ENCODE measurements at places on chromosomes 2 and 18.

GRCh38 chr2:19361325-19361990 lies 3.0 kb upstream of the OSR1 start:
- no peak for DNase-seq

GRCh38 chr2:225276207-225276606 lies 123.3 kb upstream of the NYAP2 start:
- DNase-seq = no peak

DNA sequence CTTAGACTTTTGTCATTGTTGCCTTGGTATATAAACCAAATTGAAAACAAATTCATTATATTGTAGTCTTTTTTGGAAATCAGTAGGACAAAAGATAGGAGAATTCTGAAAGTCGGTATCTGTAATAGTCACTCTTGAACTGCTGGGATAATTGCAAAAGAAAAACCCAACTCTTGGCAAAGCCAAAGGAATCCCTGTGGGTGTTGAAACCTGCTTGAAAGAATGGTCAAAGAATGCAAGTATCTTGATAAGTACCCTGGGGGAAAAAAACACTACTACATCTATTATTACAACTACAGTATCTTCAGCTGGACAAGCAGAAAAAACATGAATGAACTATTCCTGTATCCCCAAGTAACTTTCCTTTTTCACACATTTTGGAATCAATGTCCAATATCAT lies 7.3 kb upstream of the FAM237A start:
- DNase-seq = no peak

DNA sequence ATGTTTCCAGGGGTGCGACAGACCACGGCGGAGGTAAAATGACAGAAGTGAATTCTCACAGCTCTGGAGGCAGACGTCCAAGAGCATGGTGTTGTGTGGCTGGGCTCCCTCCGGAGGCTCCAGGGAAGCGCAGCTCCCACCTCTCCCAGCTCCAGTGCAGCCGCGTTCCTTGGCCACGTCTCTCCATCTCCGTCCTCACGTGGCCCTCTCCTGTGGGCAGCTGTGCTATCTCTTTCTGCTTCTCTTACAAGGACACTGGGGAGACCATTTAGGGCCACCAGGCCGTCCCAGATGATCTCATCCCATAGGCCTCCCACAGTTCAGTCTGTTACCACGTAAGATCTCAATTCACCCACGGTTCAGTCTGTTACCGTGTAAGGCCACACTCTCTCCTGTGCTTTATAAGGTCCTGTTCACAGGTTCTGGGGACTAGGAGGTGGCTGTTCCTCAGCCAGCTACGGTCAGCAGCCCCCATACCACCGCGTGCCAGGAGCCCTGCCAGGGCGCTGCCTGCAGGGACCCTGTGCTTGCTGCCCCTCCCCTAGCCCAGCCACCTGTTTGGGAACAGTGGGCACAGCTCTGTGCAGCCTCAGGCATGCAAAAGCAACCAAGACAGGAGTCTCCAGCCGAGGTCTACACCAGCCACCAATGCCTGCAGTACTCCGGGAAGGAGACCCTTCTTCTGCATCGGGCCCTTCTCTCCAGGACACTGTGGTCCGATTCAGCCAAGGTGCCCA lies 2.9 kb upstream of the MAB21L4 start:
- no peak for DNase-seq

- no peak for DNase-seq
Observed at GRCh38 chr18:29191263-29191662, 1014.3 kb upstream of the CDH2 start.

DNA sequence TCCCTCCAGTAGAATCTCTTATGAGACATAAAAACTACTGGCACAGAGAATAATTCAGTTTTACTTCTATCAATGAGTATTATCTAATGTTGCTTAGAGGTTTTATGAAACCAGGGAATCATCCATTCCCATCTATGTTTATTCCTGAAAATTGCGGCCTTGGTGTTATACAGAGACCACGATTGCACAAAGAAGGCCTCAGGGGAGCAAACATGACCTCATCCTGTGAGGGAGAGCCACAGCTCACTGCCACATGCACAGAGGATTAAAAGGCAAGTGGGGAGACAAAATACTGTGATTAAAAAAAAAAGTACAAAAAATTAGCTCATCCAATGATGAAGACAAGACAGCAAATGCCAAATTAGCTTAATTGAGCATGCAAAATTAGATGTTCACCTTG lies 111.8 kb upstream of the SLC35G4 start:
- DNase-seq = no peak

DNA sequence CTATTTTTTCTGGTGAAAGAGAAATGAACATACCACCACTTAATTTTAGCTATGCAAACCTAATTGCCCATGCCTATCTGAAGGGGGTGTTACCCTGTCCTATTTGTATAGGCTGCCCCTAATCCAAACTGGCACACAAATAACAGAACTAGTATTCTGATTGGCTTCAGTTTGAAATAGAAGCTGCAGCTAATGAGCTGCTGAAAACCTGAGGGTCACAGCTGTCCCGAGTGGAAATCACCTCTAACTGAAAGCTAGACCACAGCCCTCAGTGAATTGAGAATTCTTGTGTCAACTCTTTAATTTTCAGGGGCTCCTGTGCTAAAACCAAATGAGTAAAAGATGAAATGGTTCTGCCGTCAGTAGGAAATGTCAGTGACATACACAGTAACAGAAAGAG lies 28.7 kb downstream of the CCDC141 start:
- DNase-seq = no peak

DNA sequence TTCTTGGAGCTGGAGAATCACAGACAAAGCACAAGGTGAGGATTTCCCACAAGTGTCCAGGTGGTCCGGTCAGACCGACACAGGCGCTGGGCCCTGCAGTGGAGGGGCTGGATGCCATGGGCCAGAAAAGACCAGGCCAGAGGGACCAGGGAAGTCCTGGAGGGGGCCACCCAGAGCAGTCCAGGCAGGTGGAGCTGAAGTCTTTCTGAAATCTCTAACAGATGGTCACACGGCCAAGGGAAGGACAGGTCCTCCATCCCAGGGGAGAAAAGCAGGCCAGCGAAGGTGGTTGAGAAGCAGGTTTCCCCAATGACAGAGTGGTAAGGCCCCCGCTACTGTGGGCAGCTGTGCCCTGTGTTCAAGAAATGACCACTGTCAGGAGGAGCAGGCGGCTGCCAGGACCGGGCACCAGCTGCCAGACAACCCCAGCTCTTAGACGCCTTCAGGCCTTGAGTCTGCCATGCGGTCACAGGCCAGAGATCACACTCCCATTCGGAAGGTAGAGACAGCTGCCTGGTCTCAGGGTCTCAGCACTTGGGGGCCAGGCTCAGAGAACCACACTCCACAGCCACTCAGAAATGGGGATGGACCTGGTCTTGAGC lies 25.9 kb downstream of the HS1BP3 start:
- no peak for DNase-seq

- DNase-seq = no peak
Observed at GRCh38 chr18:55326134-55326533, 261.9 kb downstream of the TCF4 start.

- no peak for DNase-seq
Observed at GRCh38 chr2:15494877-15495276, 66.3 kb downstream of the NBAS start.

GRCh38 chr2:129661935-129662334 lies 317.5 kb upstream of the RAB6C start:
- no peak for DNase-seq

DNA sequence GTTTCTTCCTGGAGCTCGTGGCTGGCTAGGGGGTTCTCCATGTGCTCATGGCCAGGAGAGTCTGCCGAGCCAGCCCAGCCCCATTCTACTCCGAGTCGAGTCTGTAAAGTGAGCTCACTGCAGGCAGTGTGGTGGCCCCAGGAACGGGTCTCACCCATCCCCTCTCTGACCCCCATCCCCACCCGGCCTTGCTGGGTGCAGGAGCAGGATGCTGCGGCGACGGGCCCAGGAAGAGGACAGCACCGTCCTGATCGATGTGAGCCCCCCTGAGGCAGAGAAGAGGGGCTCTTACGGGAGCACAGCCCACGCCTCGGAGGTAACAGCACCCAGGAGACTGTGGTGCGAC lies 1.4 kb downstream of the ANO7 start:
- no peak for DNase-seq

DNA sequence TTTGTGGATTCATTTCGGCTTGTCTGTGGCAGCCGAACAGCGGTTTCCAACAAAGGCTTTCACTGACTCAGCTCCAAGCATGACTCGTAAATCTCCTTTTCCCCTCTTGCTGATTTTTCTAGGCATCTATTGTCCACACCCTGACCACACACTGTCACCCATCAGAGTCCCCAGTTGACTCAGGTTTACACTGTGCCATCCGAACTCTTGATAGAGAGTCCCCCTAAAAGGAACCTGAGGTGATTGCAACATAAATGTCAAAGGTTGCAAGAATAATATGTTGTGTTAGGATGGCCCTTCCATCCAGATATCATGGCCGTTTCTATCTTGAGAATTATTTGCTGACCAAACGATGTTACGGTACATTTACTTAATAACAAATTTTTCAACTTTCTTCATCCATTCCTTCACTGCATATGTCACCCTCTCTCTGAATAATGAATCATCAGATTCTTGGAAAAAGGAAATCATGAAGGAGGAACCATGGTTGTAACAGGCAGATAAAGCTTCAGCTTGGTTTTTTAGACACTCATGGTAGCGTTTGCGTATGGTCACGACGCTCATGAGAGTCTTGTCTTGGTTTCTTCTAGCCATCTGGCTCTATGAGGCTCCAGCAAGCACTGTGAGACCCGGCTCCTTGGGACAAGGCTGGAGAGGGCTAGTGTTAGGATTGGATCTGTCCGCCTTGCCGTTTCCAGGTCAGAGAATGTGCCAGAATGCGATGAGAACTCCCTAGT lies 72.1 kb downstream of the NPAS2 start:
- no peak for DNase-seq

DNA sequence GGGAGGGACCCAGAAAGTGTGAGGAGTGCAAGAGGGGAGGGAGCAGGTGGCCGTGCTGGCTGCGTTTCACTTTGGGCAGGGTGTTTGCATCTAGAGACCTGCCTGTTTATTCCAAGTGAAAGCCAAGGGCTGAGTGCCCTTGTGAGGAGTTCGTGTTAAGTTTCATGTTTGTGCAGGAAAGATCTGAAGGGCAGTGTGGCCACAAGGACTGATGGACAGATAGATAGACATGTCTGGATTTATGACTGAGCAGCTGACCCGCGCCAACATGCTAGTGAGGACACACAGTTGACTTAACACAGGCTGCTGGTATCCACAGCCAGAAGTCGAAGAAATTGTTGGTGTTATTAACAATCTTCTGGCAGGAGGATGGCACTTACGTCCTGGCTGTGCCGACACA lies 387.6 kb upstream of the TNP1 start:
- no peak for DNase-seq

- no peak for DNase-seq
Observed at GRCh38 chr18:35443434-35443833, 54.3 kb downstream of the INO80C start.

DNA sequence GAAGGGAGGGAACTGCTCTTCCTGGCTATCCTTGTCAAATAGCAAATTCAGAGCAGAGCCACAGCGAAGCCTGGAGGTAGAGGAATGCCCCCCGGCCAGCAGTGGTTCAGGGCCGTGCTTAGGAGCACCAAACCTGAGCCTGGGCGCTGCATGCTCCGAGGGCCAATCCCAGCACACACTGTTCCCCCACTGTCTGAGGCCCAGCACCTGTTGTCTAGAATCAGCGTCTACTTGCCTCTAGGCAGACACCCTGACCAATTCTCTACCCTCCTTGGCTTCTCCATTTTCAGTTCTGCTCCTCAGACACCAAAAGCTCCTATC lies 177.6 kb upstream of the PKDCC start:
- no peak for DNase-seq

GRCh38 chr18:73835656-73836364 lies 311.8 kb downstream of the FBXO15 start:
- DNase-seq = no peak

DNA sequence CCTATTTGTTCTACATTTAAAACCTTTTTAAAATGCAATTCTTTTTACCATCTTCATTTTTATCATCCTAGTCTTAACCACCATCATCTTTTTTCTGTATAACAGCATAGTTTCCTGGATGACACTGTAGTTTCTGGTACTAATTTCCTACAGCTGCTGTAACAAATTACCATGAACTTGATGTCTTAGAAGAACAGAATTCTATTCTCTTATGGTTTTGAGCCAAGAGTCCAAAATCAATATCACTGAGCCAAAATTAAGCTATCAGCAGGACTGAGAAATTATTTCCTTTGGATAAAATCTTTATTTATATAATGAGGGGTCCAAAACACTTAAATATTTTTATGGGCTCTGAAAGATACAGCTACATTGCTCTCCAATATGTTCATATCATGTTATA lies 539.3 kb downstream of the METTL4 start:
- DNase-seq = no peak

DNA sequence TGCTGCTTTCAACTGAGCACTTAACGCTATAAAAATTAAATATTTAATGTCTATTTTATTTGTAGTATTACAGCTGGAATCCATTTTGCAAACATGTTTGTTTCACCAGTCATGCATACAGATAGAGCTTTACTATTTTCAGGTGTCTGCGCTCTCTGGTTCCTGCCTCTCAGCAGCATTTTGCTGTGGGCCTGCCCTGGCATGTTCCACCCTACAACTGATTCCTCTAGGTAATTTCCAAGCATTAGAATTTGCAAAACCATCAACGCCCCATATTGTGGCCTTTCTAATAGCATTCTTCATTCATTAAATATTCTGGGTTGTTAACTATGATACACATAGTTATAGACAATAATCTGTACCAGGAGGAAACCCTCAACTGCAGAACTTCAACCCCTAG lies 266.4 kb upstream of the DLGAP1 start:
- DNase-seq = no peak

- no peak for DNase-seq
Observed at GRCh38 chr18:33010149-33010548, 237.3 kb upstream of the KLHL14 start.

- no peak for DNase-seq
Observed at GRCh38 chr2:16546128-16546754, 119.4 kb downstream of the CYRIA start.

GRCh38 chr2:83686863-83687262 lies 772.2 kb downstream of the SUCLG1 start:
- DNase-seq = no peak

- DNase-seq = no peak
Observed at GRCh38 chr2:224650815-224651439, 65.2 kb downstream of the CCDC195 start.

GRCh38 chr2:199572571-199572970 lies 114.8 kb upstream of the SATB2 start:
- DNase-seq = no peak

DNA sequence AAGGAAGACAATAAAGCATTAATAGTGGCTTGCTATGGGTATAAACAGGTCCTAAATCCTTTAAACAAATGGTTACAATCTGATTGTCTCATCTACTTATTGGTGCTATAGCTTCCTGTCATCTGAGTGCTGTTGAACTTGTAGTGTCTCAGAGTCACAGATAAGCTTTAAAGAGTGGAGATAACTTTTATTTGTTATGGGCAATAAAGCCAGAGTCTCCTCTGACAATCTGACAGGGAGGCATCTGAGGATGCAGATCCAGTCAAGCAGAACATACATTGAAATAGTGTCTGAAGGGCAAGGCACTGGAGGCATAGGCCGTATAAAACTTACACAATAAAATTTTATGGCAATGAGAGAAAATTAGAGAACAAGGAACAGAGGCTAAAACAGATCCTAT lies 1132.4 kb upstream of the CDH2 start:
- no peak for DNase-seq

GRCh38 chr2:71544919-71545571 lies 91.7 kb downstream of the DYSF start:
- no peak for DNase-seq

Data from central memory CD8-positive, alpha-beta T cell (primary cell).